Stimulated activated CD8-positive, alpha-beta memory T cell treated with anti-CD3 and anti-CD28 coated beads, Interleukin-4, amount 100 ng/mL, for 4 hours (primary cell): ENCODE measurements at places on chromosomes 3 and 15.

GRCh38 chr15:60299452-60300047 lies 98.2 kb downstream of the ANXA2 start:
- DNase-seq = no peak

GRCh38 chr3:117566926-117567325 lies 857.3 kb downstream of the TUSC7 start:
- no peak for DNase-seq

DNA sequence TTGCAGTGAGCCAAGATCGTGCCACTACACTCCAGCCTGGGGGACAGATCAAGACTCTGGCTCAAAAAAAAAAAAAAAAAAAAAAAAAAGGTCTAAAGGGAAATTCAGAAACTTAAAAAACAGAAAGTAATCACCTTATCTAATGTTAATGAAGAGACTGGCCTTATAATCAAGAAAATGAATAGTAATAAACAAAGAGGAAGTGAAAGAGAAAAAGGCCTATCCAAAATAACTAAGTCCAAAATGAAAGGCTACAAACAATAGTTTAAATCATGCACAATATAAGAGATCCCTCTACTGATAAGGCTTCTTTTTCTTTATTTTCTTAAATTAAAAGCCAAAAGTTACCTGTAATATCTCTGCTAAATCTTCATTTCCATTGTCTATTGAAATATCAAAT lies 37.1 kb upstream of the HDC start:
- DNase-seq = no peak

GRCh38 chr3:33717616-33717865 lies 513 bp downstream of the CLASP2 start:
- no peak for DNase-seq

GRCh38 chr3:5217824-5218595 lies 30.5 kb downstream of the EDEM1 start:
- DNase-seq = no peak

GRCh38 chr3:60304112-60304511 lies 947.1 kb downstream of the FHIT start:
- DNase-seq = no peak

- DNase-seq = no peak
These were observed 109.0 kb upstream of the UNC13C start for GRCh38 chr15:53869044-53869805.

DNA sequence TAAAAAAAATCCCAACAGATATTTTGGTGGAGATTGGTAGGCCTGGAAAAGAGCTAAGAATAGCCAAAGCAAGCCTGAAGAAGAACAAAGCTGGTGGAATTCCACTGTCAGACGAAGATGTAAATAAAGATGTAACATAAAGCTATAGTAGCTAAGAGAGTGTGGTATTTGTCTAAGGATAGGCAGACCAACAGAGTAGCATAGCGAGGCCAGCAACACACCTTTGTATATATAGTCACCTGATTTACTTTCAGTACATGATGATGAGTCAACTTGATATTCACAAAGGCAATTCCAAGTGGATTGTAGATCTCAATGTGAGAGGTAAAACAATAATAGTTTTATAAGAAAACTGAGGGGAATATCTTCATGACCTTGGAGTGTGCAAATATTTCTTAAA lies 53.6 kb upstream of the SYN2 start:
- DNase-seq = no peak
